ENCODE measurements at places on chromosomes 3 and 15.

GRCh38 chr3:111318289-111318688, 223.7 kb upstream of the CD96 start:
- DNase-seq, result no peak

GRCh38 chr15:27817258-27817657, 281.9 kb downstream of the OCA2 start:
- no peak for DNase-seq

DNA sequence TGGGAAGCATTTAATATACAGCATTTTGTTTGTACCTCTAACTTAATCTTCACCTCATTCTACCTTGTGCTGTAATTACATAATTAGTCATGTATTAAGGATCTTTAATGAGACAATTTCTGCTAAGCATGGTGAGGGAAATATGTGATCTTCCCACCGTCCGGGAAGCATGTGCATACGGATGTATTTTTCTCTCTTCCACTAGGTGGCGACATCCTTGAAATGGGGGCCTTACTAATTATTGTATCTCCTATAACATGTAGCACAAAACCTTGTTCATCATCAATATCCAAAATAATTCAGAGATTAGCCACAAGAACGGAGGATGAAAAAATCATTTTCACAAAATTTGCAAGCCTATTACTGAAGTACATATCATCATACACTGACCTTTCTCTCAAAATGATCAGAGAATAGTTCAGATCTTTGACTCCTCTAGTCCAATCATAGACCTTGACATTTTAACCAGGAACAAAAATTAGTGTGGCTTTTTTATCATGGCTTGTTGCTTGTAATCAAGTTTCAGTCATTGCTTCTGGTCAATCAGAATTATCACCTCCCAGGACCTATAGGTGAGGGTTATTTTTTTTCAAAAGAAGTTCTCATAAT, 148.9 kb upstream of the GBE1 start:
- peak; percentile 72 for DNase-seq

GRCh38 chr3:153978006-153978405, 143.2 kb upstream of the ARHGEF26 start:
- no peak for DNase-seq

GRCh38 chr15:69990566-69991421, 106.9 kb downstream of the TLE3 start:
- DNase-seq, result no peak

GRCh38 chr3:152941859-152942258, 106.9 kb downstream of the P2RY1 start:
- DNase-seq, result no peak

- no peak for DNase-seq
Observed at GRCh38 chr15:31364301-31365031, 37.8 kb downstream of the KLF13 start.

- DNase-seq, result no peak
Observed at GRCh38 chr3:134643150-134643675, 7.6 kb downstream of the KY start.

DNA sequence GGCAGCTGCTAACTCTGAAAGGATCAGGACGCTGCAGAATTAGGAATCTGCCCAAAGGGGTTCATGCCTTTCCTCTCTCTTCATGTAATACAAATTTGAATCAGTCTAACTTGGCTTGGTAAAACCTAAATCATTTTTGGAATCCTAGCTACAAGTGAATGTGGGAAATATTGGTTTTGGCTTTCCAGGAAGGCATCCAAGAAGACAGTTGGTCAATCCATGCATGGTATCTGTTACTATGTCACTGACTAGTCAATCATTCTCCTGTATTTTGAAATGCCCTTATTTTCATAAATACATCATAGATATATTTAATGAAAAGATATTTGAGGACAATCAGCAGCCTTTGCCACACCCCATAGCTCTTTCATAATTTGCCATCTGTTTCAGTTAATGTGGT, 7.5 kb upstream of the PLS1 start:
- no peak for DNase-seq

GRCh38 chr15:82810061-82810889, 847 bp downstream of the WHAMM start:
- DNase-seq, result peak; percentile 48

- DNase-seq, result no peak
Observed at GRCh38 chr15:67049351-67050044, 15.9 kb upstream of the SMAD3 start.

DNA sequence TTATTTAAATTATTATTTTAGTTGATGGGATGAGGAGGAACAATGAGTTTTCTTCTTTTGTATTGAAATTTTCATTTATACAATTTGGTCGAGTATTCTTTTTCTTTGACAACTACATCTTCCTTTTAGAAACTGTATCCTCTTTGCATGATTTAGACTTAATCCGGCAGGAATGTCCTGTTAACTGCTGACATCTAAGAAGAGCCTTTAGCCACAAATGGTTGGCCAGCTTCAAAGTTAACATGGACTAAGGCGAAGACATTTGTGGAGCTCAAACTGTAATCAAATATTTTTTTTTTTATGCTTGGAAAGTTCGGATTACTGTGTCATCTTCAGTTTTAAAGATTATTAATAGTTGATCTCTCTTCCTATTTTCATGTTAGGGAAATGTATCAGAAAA, 43.2 kb downstream of the RIOX2 start:
- no peak for DNase-seq

GRCh38 chr15:96551196-96551595, 220.7 kb downstream of the NR2F2 start:
- DNase-seq, result no peak

DNA sequence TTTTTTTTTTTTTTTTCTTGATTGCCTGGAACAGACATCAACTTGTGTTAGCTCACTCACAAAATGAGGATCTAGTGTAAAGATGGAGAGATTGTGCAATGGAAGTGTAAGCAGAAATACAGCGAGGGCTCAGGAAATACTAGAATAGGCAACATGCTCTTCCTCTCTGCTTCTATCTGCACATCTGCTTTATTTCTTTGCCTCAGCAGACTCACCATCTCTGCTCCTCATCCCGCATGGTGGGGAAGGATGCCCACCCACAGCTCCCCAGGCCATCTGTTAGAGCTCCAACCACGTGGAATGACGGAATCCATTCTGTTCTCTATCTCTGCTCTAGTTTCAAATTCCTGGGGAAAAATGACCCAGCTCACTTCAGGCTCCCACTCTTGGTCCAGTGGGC, 128.0 kb upstream of the ADAMTS9 start:
- DNase-seq, result peak; percentile 21

GRCh38 chr3:181755959-181756358, 44.2 kb downstream of the SOX2 start:
- DNase-seq, result no peak

GRCh38 chr3:184156522-184156955, 1.4 kb downstream of the DVL3 start:
- DNase-seq, result no peak

GRCh38 chr3:142963234-142963515, 299 bp downstream of the PAQR9 start:
- DNase-seq, result no peak

GRCh38 chr3:176976586-176976985, 220.7 kb downstream of the TBL1XR1 start:
- DNase-seq, result no peak

- no peak for DNase-seq
Observed at GRCh38 chr3:104646196-104646595, 720.5 kb upstream of the ALCAM start.

- DNase-seq, result no peak
Observed at GRCh38 chr3:12750658-12751071, 8.4 kb downstream of the TMEM40 start.

DNA sequence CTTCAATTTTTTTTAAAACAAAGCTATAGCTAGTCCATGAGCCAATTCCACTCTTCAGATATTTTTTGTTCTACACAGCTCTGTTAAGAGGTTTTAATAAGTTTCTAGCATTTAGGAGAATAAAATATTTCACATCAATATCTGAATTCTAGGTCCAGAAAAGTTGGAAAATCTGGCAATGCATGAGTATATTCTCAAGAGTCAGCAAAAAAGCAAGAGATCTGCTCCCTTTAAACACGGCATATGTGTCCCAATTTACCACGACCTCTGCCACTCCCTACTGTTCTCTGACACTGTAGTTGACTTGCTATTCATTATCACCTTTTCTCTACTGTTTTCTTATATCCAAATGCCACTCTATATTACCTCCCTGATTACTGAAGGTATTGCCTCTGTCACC, 145.1 kb upstream of the TGFBR2 start:
- DNase-seq, result no peak

- no peak for DNase-seq
Observed at GRCh38 chr15:85025516-85026251, 44.0 kb downstream of the PDE8A start.

GRCh38 chr3:64321747-64322146, 96.5 kb upstream of the PRICKLE2 start:
- DNase-seq, result no peak

DNA sequence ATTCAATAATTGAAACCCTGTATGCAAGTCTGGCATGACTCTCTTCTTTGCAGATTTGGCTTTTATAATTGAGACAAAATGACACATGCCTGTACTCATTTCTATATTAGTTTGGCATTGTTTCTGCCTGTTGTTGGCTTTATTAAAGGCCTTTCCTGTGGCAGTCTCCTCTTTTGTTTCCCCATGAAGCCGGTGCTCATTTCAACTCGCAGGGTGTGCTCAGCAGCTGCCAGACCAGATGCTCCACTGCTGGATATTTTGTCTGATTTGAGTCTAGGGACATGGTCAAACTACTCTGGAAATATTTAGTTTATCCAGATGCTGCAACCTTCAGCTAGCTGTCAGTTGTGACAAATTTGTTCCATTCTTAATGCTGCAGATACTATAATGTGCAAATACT, 445.3 kb downstream of the NAALADL2 start:
- no peak for DNase-seq

GRCh38 chr3:11155341-11156025, 1.2 kb downstream of the HRH1 start:
- DNase-seq, result no peak

DNA sequence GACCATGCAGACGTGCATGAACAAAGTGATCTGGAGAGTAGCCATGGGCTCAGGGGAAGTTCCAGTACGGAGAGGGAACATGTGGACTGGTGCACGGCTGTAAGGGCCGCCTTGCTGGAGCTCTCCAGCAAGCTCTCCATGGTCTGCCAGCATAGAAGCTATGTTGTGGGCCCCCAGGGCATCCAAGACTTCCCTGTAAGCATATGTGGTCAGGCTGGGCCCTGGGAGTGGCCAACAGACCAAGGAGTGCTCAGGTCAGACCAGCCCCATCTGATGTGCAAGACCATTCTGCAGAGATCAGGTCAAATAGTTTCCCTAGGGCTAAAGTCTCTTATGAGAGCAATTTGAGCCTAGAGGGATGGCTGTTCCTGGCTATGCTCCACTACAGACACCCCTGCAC, 110.1 kb upstream of the DAZL start:
- no peak for DNase-seq

DNA sequence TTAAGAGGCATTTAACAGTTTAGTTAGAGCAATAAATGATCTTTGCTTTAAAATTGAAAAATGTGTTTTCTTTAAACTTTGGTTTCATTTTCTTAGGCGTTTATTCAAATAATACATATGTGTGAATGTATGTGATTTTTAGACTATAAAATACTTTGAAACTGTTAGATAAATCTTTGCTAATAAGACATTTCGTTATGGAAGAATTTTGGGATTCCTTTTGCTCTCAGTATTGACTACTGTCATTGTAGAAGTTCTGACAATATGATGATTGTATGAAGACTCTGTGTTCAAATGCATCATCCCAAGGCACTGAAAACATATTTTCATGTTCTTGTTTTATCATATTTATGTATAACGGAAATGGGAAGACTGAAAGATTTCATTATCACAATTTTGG, 43.8 kb upstream of the GOLGA8A start:
- DNase-seq, result no peak

GRCh38 chr15:45630917-45631691, 3.7 kb upstream of the SQOR start:
- no peak for DNase-seq

DNA sequence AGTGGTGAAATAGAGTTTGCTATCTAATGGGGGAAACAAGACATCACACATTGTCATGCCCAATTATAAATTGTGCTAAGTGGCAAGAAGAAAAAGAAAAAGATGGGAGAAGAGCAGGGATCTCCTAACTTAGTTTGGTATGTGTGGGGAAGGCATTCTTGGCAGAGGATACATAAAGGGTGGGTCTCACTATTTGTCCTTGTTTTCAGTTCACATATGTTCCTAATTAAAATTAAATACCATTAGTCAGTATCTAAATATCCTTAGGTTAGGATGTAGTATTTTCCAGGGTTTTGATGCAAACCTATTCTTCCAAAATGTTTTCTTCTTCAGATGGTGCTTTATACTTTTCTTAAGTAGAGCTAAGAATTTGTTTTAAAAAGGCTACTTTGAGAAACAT, 173.7 kb downstream of the B3GALNT1 start:
- no peak for DNase-seq

GRCh38 chr15:66078196-66078928, 175.2 kb downstream of the MEGF11 start:
- DNase-seq, result no peak

- no peak for DNase-seq
Observed at GRCh38 chr3:59186725-59187124, 136.9 kb upstream of the CFAP20DC start.

GRCh38 chr3:35954413-35954812, 315.1 kb downstream of the ARPP21 start:
- no peak for DNase-seq

Measured in AML-193 (cell line).